Esophagus squamous epithelium (tissue), 5 donors: ENCODE measurements at places on chromosomes 16 and 17.

DNA sequence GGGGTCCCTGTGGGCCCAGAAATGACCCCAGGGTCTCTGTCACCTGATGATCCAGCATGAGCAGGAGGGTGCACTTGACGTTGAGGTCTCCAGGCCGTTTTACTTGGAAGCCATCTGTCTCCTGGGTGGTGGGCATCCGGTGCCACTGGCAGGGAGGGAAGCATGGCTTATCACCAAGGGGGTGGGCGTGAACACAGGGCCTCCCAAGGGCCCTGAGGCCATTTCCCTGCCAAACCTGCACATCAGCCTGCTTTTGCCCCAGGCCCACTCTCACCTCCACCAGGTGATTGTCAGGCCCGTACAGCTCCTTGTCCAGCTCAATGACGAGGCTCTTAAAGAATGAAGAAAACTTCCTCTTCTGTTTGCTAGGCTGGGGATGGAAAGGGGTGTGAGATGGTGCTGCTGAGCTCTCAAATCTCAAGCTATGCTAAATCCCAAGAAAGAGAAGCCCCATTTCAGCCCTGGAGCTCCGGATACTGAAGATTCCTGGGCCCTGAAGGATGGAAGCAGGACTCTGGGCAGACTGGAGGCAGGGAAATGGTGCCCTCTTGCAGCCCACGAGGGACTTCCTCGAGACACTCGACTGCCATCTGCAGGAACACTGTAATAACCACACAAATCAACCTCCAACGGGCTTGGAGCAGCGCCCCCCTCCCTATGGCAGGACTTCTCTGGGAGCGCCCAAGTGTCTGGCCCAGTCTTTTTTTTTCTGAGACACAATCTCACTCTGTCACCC, 7.1 kb upstream of the FTSJ3 start:
- no peak for DNase-seq

- DNase-seq = no peak
These were observed 208.9 kb upstream of the CHMP6 start for GRCh38 chr17:80782536-80783427.

DNA sequence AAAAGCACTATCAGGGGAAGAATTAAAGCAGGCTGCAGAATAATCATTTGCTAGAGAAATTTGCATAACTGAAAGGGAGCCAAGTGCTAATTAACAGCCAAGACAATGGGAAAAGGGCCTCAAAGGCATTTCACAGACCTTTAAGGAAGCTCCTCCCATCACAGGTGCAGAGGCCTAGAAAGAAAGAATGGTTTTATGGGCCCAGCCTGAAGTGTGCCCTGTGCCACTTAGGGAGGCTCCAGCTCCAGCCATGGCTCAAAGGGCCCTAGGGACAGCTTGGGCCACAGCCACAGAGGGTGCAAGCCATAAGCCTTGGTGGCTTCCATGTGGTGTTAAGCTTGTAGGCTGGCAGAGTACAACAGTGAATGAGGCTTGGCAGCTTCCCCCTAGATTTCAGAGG, 50.1 kb downstream of the RNF112 start:
- no peak for DNase-seq

DNA sequence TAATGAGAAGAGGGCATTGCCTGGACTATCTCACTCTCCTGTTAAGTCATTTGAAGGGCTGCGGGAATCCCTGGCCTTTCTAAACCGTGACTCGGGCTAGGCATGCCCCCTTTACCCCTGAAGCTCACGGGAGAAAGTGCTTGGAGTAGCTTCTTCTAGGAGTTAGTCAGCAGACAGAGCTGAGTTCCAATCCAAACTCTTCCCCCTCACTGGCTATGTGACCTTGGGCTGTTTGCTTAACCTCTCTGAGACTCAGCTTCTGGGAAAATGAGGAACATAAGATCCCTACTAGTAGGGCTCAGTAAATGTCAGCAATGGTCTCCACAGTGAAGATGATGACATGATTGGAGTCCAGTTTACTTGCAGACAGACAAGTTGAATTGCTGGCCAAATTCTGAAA, 5.7 kb upstream of the B9D1 start:
- DNase-seq = no peak

DNA sequence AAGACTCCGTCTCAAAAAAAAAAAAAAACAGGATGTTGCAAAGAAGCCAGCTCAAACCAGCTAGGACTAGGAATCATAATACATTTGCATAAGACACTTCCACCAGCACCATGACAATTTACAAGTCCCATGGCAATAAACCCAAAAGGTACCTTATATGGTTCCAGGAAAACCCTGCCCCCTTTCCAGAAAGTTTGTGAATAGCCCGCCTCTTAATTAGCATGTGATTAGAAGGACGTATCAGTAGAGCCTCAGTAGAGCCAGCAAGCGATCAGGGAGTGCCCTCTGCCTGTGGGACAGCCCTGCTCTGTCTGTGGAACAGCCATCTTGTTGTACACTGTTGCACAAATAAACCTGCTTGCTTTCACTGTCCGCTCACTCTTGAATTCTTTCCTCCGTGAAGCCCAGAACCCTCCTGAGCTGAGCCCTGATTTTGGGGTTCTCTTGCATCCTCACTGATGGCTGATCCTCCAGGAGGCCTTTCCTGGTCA, 14.0 kb downstream of the NUPR1 start:
- DNase-seq = no peak

DNA sequence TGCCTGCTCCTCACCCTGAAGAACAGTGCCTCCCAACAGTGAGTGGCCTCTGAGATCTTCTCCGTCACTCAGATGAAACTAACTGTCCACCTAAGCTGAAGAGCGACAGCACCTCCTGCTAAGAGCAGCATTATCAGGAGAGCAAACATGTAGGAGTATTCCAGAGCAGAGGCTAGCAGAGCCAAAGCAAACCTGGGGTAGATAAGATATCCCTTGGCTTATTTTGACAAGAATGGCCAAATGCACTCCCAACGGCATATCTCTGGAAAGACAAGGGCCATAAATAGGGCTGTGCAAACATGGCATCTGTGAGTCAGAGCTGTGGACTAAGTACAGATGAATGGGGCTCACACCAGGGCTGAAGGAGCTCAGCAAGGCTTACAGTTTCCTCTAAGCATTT, 96.3 kb downstream of the NDEL1 start:
- DNase-seq = no peak

DNA sequence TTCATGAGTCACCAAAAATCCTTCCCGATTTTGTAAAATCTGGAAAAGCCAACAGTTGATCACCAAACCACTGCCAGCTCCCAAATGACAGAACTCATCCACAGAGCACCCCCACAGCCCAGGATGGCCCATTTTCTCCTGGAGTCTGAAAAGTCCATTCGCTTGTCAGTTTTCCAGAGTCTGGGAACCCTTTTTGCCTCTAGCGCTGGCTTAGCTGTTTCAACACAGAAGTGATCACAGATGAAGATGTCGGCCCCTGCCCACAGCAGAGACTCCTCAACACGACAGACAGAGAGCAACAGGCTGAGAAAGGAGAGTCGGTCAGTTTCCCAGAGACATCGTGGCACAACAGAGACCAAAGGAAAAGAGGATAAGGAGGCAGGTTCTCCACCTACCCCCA, 66.4 kb downstream of the NXN start:
- no peak for DNase-seq

DNA sequence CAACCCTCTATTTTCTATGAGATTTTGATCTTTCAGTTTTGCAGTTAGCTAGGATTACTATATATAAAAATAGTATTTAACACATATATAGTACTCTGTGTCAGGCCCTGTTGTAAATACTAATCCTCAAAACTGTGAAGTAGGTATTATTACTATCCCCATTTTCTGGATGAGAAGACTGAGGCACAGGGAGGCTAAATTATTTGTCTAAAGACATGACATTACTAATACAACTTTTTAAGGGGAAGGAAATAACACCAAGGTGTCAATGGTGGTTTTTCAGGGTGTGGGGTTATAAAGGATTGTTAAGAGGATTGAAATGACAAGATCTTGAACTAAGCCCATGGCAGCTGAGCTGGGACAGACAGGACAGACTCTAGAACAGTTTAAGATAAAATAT, 4.1 kb upstream of the WSB1 start:
- no peak for DNase-seq

- DNase-seq = no peak
These were observed 3.9 kb downstream of the TNFAIP1 start for GRCh38 chr17:28339431-28339830.
